ENCODE measurements at places on chromosomes 3 and 15.

DNA sequence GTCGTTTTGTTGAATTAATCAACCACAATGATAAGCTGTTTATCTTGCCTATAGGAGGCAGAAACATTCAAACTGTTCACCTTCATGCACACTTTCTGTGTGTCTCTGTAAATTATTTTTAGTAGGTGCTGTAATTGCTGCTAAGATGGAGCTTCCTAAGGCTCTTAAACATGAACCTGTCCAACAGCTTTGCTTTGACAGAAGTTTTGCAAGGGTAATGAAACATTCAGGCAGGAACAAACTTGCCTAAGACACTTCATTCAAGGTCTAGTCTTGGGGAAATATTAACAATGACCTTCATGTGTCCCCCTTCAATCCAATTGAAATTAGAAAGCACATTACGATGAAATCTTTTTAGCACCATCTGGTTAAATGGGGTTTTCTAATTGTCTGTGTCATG is 156.1 kb downstream of the DIPK2A start:
- DNase-seq, result no peak

GRCh38 chr3:45979378-45979777 is 16.2 kb downstream of the FYCO1 start:
- no peak for DNase-seq

DNA sequence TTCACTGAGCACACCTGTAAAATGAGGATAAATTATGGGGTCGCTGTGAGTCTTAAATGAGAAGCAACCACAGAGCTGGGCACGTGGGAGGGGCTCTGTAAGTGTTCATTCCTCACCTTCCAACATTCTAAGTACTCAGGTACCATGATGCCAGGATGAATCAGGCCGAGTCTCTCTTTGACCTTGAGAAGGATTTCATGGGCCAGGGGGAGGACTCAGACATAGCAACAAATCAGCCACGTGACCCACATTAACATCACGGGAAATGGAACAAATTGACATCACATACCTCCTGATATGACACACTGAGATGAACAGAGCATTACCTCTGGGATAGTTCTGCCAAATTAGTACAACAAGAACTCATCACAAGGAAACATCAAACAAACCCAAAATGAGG is 35.2 kb upstream of the USP3 start:
- DNase-seq, result no peak

DNA sequence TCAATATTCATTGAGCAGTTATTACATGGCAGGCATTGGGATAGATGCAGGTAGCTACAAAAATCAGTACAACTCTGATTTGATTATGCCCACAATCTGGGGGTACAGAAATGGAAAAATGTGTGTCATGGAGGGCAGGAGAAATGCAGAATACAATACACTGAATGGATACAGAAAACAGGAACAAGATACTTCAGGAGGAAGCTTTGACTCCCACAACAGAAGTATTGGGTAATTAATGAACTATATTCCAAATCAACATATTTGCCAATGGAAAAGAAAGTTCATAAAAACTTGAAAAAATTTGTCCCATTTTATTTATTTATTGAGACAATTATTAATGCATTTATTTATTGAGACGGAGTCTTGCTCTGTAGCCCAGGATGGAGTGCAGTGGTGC is 207.0 kb downstream of the SUCLG2 start:
- DNase-seq, result no peak

GRCh38 chr3:114178770-114179368 is at the start of gene DRD3:
Gene DRD3 (minus strand): TSS chr3:114179052. CDS start chr3:114171992, 7,060 bp downstream.
- peak; percentile 75 for DNase-seq

DNA sequence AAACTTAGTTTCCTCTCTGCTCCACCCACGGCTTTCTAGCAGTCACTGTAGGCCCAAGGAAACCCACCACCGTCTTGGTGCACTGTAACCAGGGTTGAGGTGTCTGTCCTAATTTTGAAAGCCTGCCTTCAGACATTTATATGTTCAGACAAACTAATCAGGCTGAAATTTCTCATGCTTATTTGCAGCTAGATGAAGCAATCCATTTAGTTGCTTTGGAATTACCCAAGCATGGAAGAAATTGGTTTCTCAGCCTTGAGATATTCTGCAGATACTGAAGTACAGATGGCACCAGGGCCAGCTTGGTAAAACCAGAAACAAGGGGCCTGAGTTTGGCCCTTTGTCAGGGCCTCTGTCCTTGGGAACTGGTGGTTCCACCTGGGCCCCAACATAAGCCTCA is 105.4 kb downstream of the CACNA1D start:
- no peak for DNase-seq

DNA sequence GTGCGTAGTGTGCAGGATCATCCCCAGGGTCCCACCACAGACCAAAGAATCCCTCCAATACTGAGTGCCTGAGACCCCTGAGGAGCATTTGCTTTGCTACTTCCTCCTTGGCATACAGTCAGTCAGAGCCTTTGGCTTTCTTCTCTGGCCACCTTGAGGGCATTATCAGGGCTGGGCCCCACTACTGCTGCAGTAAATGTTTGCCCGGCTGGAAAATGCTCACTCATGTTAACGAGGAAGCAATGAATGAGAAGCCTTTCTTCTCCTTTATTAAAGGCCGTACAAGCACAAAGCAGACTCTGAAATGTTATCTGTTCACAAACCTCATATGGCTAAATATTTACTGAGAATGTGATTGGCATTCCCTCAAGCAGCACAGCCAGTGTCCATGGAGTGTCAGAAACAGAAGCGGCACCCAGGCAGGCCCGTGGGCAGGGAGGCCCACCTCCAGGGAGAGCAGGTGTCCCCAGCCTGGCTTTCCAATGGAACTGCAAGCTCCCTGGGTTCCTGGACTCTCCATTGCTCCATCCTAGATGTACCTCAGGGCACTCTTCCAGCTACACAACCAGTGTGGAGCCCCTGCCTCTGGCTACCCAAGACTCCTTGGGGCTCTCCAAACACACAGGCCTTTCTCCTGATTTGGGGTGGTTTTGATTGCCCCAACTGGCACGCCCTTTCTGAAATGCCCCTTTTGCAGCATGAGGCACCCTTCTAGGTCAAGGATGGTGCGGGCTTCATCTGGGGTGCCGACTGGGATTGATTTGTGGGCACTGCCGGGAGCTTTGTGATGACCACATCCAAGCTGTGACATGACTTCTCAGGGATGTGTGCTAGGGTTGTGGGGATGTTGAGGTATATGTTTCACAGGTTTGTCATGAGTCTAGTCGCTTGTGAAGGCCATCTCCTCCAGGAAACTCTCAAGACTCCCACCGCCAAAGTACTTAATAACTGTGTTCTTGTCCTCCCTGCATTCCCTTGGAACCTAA is 195.6 kb downstream of the FAM43A start:
- no peak for DNase-seq

DNA sequence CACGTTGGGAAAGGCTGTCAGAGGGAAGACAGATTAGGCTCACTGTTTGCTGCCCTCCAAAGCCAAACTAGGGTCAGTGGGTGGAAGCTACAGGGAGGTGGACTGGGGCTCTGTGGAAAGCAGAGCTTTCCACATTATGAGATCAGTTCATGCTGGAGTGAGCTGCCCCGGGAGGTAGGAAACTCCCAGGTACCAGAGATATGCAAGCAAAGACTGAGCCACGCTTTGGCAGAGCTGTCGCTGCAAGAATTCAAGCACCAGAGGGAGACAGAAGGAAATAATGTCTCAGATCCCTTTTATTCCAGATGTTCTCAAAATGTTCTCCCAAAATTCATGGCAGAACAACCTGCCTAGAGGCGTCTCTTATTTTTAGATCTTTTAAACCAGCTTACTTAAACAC is 286.6 kb downstream of the WDR72 start:
- no peak for DNase-seq

- no peak for DNase-seq
Observed at GRCh38 chr3:95705786-95706418, 1108.5 kb upstream of the EPHA6 start.

All from nephron progenitor cell (in vitro differentiated cells).